Stimulated activated CD4-positive, alpha-beta T cell treated with anti-CD3 and anti-CD28 coated beads, Interleukin-1b, Interleukin-23, amount 100 ng/mL, for 24 hours (primary cell): ENCODE measurements at places on chromosomes 6 and 20.

- no peak for DNase-seq
Measured at GRCh38 chr6:123940551-123940950, 136.9 kb downstream of the NKAIN2 start.

DNA sequence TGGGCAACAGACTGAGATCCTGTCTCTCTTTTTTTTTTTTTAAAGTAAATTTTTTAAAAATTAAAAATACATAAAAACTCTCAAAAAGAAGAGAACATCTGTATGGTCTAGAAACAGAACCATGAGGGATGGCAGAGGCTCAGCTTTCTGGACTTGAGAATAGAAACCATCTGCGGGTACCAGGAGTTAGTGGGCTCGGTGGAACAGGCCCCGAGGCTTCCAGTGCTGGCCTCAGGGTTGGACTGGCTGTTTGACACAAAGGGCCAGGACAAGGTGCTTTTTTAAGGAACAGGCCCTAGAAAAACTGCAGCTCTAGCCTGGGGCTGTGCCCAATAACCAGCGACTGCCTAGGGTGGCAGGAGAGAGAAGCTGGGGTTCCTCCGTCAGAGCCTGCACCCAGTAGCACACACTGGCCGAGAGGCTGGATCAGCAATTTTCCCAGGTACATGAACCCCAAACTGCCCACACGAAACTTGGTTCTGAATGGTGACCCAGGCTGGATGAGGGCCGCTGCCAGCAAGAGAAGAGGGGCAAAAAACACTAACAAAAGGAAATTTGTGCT, 131.0 kb upstream of the OLIG3 start:
- DNase-seq, result no peak

- DNase-seq, result no peak
Measured at GRCh38 chr20:43955062-43955749, 40.6 kb downstream of the TOX2 start.

DNA sequence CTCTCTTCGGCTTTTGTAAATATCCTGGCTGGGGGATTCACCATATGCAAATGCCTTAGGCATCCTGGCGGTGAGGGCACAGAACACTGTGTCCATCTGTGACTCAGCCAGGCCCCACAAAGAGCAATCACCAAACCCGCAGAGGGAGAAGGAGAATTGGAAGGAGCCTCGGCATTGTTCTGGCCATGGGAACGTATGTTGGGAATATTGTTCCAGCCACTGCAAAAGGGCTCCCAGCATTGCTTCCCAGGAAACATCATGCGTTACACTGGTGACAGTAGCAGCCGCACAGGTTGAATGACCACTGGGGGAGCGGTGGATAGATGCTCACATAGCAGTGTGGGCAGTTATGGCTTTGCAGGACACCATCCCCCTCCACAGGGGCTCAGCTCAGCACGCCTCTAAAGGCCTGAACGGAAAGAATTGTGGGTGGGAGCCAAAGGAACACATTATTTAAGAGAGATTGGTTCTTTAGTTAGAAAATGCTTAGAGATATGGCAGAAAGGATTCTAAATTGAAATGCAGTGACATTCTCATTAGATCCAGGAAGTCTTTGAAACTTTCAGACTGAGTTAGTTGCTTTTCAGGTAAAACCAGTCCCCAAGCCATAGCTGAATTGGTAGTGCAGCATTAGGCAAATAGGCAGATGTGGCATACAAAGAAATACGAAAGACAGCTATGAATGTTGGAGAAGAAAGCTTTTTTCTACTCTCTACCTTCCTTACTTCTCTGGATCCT, 104.3 kb downstream of the RNF144B start:
- no peak for DNase-seq

DNA sequence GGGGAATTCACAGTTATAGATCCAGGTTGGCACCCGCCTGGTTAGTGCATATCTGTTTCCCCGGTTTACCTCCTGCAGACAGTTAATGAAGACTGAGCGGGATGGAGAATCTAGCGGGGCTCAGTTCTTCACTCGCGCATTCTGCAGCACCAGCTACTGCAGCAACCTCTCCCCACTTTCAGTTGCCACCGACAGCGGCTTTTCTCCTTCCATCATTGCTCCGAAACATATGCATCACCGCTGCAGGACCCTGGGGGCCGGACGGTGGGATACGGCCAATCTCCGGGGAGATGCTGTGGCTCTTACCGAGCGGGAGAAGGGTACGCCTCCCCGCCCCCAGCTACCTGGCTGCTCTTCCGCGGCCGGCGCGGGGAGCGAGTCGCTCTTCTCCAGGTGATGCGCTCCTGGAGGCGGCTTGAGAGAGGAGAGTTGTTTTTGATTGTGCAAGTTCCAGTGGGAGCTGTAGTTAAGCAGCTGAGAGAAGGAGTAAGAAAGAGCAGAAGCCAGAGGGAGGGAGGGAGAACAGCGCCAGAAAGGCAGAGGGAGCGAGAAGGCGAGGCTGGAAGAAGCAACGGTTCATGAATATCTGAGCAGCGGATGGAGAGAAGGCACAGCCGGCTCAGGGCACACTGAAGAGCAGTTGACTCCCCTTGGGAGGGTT, at the start of gene SGK1:
TSS of gene SGK1 (minus strand) at position 642 of the 661 bp plus-strand sequence. CDS start 652 bp downstream, outside the sequence.
- no peak for DNase-seq

DNA sequence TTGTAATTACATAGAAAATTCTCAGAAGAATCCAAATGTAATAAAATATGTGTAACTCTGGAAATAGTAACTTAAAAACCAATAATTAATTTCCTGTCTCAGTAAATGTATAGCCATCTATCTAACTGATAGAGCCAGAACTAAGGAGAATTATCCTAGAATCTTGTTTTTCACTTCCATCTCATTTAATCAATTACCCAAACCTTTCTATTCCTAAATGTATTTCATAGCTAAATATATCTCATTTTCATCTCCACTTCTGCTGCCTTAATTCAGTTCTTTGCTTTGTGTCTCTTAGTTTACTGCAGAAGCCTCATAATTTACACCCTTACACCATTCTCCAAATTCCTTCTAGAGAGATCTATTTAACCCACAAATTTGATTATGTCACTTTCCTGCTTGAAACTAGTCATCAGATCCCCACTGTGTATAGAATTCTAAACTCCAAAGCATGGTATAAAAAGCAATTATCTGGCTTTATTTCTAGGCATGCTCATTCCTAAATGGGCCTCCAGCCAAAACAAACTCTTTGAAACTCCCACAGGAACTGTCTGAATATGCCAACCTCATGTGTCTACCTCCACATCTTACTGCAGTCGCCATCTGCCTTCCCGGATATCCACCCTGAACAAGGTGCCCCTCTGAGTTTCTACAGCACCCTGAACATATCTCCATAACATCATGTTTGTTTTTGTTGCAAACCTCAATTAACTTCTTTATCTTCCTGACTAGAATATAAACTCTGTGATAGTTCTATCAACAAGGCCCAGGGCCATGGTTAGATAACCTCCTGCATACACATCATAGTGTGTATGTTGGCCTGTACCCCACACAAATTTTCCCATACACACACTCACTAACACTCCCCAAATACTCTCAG, 70.5 kb upstream of the ADTRP start:
- no peak for DNase-seq

- DNase-seq, result no peak
Measured at GRCh38 chr6:105557291-105557690, 154.4 kb upstream of the PREP start.

- peak; percentile 25 for DNase-seq
Measured at GRCh38 chr20:48657426-48658197, 170.2 kb downstream of the PREX1 start.

DNA sequence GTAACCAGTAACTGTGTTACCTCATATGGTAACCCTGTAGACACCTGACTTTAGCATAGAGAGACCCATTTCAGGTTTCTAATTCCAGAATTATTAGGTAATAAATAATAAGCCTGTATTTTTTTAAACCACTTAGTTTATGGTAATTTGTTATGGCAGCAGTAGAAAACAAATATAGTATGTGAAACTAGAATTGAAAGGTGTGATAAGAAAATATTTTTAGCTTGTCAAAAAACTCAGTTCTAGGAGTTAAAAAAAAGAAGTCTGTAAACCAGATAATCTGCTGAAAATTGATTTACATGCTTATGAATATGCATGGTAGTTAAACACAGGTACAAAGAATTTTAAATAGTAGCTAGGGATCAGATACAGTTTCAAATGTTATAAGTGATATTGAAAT, 695.0 kb upstream of the GJE1 start:
- no peak for DNase-seq

GRCh38 chr6:70834520-70834919, 122.3 kb downstream of the B3GAT2 start:
- DNase-seq, result no peak

GRCh38 chr6:11684901-11685480, 93.6 kb downstream of the ADTRP start:
- no peak for DNase-seq

DNA sequence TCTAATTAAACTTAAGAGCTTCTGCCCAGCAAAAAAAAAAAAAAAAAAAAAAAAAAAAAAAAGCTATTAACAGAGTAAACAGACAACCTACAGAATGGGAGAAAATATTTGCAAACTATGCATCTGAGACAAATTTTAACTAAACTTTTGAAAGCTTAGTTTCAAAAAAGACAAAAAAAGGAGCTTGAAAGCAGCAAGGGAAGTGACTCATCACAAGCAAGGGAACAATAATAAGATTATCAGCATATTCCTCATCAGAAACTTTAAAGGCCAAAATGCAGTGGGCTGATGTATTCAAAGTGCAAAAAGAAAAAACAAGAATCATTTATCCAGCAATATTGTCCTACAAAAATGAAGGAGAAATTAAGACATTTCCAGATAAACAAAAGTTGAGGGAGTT, 158.6 kb downstream of the RNF144B start:
- DNase-seq, result no peak

DNA sequence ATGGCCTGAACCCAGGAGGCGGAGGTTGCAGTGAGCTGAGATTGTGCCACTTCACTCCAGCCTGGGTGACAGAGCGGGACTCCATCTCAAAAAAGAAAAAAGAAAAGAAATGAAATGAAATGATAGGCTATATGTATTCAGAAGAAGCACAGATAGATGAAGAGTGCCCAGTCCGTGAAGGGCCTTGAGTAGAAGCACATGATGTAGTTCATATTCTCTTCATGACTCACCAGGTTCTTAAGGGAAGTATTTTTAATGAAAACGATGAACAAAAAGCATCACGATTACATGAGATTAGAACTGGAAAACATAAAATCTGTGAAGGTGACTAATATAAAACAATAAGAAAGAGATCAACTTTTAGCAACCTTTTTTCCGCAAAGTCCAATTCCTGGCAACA, 29.8 kb downstream of the TPD52L1 start:
- DNase-seq, result no peak

GRCh38 chr6:68364271-68364805, 270.7 kb upstream of the ADGRB3 start:
- no peak for DNase-seq

GRCh38 chr6:166830185-166830890, 126.0 kb downstream of the RNASET2 start:
- no peak for DNase-seq

GRCh38 chr6:74451953-74452352, 753.9 kb downstream of the COL12A1 start:
- no peak for DNase-seq

GRCh38 chr6:2772840-2773239, 7.6 kb downstream of the WRNIP1 start:
- DNase-seq, result no peak

DNA sequence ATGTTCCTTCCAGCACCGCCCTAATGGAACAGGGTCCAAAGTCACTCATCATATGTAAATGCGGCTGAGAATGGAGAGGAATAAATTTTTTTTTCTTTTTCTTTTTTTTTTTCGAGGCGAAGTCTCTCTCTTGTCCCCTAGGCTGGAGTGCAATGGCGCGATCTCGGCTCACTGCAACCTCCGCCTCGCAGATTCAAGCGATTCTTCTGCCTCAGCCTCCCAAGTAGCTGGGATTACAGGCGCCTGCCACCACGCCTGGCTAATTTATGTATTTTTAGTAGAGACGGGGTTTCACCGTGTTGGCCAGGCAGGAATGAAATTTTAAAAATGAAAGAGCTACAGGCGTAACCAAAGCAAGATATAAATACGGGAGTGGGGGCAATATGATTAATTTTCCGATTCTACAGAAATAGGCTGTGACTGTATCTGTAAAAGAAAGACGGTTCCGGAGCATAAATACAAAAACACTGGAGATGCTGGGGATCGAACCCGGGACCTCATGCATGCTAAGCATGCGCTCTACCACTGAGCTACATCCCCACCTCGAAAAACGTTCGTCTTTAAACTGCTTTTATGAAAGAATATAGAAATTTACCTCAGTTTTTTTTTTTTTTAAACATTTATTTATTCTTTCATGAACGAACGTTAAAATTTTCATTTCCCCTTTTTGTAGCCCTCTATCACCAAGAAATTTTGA, 132.2 kb downstream of the GPX5 start:
- peak; percentile 60 for DNase-seq

DNA sequence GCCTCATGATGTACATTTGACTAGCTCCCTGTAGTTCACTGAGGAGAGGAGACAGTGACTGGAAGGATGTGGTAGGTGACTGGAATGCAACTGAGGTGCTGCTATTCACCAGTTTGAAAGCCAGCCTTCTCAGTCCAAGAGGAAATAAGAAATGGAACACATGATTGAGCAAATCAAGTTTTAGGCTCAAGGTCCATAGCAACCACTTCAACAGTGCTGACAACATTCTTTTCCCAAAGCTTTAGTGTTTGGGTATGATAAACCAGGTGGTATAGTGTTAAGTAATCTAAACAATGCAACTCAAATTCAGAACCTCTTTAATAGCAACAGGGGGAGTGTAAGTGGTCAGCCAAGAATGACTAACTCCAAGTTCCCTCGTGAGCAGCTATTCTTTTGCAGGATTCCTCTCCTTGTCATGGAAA, 9.2 kb downstream of the ZHX3 start:
- DNase-seq, result no peak

DNA sequence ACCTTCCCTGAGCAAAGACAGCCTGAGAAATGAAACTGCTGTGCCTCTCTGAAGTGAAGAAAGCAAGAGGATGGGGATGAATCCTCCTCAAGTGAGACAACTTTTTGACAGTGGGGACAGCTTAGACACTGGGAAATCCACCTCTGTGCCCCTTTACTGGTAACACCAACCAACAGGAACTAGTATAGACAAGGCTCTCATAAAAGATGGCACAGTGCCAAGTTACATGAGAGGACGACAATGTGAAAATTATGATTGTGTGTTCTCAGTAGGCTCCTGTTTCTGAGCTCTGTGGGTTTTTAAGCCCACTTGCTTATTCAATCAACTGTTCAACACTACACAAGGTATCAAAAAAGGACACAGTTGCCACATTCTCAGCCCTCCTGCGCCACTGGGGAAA, 41.6 kb upstream of the LYRM2 start:
- DNase-seq, result no peak

- DNase-seq, result no peak
Measured at GRCh38 chr6:36979347-36979742, 6.7 kb downstream of the MTCH1 start.

GRCh38 chr20:56616716-56617115, 12.4 kb upstream of the TFAP2C start:
- DNase-seq, result no peak

GRCh38 chr6:86969573-86969972, 32.2 kb downstream of the HTR1E start:
- DNase-seq, result no peak

GRCh38 chr6:119960036-119960435, 610.5 kb upstream of the MAN1A1 start:
- DNase-seq, result no peak

GRCh38 chr6:167053895-167054530, 54.8 kb downstream of the CEP43 start:
- no peak for DNase-seq

- DNase-seq, result no peak
Measured at GRCh38 chr6:26029857-26030653, 57.2 kb upstream of the HFE start.

- no peak for DNase-seq
Measured at GRCh38 chr20:59010995-59011873, 4.2 kb upstream of the CTSZ start.
